WTC11 (cell line): ENCODE measurements at places on chromosomes 12 and 14. TPM values are rescaled to one million over a fixed set of nuclear protein-coding genes. Genes with fewer than 3 reads are reported as not detected.

GRCh38 chr14:91956616-91957015 is 9.1 kb upstream of the FBLN5 start:
- no peak for DNase-seq

- DNase-seq, result no peak
Measured at GRCh38 chr12:125282921-125283320, 217.7 kb downstream of the AACS start.

- DNase-seq, result no peak
Measured at GRCh38 chr14:64755781-64756221, 51.6 kb downstream of the PLEKHG3 start.

DNA sequence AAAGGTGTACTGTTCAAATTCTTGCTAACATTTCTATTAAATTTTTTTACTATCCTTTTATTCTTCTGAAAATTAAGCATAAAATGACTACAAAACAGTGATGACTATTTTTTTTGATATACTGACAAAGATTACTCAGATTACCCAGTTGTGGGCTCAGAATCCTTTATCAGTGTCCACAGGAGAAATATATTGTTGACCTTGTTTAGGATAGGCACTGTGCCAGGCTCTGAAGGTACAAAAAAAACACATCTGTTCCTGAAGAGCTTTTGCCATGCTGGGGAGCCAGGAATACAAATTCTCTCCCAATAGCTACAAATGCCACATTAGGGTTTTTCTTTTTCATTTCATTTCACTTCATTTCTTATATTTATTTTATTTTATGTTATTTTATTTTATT is 26.9 kb upstream of the GCH1 start:
- DNase-seq, result no peak

TAS2R7 gene
- not detected in 3 replicates for total RNA-seq

DNA sequence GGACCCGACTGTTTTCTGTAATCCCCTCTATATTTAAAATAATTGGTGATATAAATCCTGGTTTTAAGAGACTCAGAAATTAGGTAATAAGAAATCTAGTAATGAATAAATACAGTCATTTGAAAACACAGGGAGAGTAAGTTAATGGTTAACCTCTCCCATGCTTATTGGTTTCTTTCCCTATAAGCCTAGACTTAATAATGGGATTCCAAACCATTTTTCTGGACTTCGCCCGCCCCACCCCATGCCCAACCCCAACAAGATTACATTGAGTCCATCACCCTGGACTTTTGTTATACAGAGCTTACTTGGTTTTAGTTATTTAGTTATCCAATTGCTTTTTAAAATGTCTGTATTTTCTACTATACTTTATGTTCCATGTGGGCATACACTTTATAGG is 98.7 kb downstream of the WIF1 start:
- DNase-seq, result no peak

GRCh38 chr12:129949651-129950050 is 45.8 kb upstream of the TMEM132D start:
- DNase-seq, result no peak

- peak; percentile 33 for DNase-seq
Measured at GRCh38 chr14:34060651-34060999, 109.8 kb upstream of the EGLN3 start.

CMAS gene
- total RNA-seq, result 68.6 to 71.6 TPM (median 69.0 TPM) in 3 replicates

SERPINA5 gene
- 1.5 to 3.2 TPM (median 2.2 TPM) in 3 replicates for total RNA-seq

DNA sequence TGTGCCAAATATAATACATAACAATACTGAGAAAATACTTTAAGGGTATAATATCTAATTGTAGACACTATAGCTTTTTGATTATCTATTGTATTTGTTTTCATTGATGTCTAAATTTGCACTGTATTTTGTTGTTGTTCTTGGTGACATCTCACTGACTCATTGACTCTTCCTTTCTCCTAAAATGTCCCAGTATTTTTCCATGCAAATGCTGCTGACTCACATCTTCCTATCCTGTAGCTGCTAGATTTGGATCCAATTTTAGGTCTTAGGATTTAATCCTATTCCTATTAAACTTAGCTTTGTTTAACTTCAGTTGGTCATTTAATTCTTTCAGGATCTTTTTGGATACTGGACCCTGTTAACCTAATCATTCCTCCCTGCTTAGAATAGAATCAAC is 148.5 kb downstream of the TMTC2 start:
- DNase-seq, result no peak

RPL10L gene
- total RNA-seq, result not detected in 3 replicates

LUM gene
- 0.28 to 0.73 TPM (median 0.64 TPM) in 3 replicates for total RNA-seq

DNA sequence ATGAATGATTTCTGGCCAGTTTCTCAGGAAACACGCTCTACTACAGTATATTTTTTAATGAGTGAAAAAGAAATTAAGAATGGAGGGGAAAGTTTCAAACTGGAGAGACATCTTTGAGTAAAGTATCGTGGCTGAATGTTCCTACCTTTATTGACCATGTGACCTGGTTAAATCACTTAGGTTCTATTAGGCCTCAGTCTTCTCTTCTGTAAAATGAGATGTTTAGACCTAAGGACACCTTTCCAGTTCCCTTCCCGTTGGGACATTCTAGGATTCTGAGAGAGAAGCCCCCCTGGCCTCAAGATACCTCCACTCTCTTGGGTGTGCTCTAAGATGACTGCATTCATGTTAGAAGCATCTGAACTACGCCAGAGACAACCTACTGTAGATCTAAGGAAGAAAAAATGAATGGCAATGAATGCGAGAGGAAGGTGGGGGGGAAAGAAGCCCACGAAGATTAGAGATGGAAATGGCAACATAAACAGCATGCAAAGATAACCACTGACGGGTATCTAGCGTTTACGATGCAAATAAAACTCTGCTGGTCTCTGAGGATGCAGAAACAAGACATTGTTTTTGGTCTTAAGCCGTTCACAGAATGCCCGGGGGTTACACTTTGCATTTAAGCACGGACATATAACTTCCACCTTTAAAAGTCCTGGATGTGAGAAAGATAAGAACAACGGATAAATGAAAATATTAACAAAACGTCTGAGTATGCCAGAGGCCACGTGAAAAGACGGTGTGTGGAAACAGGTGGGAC is 599 bp upstream of the CPSF6 start:
- no peak for DNase-seq

FOXG1 gene
- total RNA-seq, result 0.09 to 0.18 TPM (median 0.16 TPM) in 3 replicates

DNA sequence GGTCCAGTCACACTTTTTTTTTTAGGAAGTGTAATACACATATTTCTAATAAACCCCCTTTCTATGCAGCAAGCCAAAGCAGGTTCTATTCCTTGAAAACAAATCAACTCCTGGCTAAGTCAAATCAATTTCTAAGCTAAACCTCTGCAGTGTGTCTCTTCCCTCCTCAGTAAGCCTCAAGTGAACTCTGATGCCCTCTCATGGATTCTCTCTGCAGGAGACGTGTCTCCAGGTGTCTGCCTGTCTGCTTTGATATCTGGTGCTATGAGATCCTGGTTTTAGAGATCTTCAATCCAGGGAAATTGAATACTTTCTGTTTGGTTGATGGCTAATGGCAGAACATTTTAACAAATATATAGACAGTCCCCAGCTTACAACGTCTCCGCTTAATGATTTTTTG is 791.7 kb downstream of the AACS start:
- no peak for DNase-seq
